ENCODE measurements at places on chromosomes 5 and 9.

- no peak for DNase-seq
These were observed 72.3 kb downstream of the C9orf153 start for GRCh38 chr9:86187121-86187520.

- DNase-seq = no peak
These were observed 29.9 kb downstream of the TNFSF15 start for GRCh38 chr9:114775981-114776380.

- no peak for DNase-seq
These were observed 50.0 kb downstream of the SARDH start for GRCh38 chr9:133687856-133688761.

- no peak for DNase-seq
These were observed 3.7 kb downstream of the PITX1 start for GRCh38 chr5:135030123-135030955.

DNA sequence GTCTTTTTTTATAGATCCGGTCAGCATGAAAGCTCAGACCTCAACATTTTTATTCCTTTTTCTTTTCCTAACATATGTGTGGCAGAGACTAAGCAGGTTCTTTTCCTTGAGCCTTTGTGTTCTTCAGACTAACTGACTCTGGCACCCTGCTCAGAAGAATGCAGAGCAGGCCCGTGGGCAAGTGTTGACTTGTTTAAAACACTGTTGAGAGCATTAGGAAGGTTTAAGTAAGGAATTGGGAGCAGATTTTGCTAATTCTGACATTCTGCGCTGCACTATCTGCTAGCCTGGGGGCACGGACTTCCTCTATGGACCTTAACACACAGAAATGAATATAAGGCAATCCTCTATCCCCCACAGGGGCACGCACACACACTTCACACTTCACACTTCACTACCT, 182.5 kb upstream of the PIK3R1 start:
- DNase-seq = no peak

DNA sequence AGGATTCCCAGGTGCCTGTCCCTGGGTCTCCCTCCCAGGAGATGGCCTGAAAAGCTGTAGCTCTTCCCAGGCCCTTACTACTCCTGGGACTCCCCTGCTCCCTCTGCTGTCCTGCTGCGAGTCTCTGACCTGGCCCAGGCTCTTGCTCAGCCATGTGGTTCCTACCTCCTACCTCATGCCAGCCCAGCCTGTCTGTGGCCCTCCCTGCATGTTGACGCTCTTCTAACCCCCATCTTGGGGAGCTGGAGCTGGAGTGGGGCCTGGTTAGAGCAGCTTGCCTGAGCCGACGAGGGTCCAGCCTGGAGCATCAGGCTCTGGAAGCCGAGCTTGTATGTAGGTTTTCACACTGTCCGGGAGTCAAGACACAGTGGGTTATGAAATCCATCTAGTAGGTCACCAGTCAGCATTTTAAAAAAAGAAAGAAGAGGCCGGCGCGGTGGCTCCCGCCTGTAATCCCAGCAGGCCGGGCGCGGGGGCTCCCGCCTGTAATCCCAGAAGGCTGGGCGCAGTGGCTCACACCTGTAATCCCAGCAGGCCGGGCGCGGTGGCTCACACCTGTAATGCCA, 244.4 kb downstream of the FANCC start:
- no peak for DNase-seq

- DNase-seq = no peak
These were observed 39.8 kb downstream of the LNPEP start for GRCh38 chr5:96975656-96976055.

GRCh38 chr9:112332674-112332976, 794 bp downstream of the PTBP3 start:
- DNase-seq = peak; percentile 58

DNA sequence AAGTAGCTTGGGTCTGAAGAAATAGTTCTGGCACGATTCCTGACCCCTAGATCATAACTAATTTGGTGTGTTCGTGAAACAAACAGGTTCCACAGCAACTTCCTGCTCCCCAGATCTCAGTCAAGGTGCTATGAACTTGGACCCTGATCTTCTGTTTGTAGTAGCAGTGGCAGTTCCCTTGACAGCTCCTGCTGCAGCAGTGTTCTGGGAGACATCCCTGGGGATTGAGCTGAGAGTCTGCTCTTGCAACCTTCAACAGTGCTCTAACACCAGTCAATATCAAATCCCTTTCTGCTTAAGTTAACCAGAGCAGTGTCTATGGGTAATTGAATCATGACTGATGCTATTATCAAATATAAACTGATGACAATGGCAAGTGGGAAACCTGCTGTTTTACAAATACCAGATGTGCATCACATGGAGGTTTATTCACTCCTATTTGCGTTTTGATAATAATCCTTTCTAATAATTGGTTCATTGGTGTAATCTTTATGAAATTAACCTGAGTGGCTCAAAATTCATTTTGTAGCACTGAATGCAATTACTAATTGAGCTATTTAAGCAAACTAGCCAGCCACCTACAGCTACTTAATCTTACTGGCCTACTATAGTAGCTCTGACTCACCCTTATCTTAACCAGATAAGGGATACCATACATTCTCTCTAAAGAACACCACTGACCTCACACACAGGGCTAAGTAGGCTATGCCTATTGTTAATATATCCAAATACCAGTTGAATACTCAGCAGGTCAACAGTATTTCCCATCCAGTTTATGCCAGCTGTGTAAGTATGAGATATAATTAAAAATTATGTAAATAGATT, 21.9 kb downstream of the KDM4C start:
- DNase-seq = peak; percentile 81

- no peak for DNase-seq
These were observed 88.9 kb downstream of the CDK5RAP2 start for GRCh38 chr9:120490888-120491595.

DNA sequence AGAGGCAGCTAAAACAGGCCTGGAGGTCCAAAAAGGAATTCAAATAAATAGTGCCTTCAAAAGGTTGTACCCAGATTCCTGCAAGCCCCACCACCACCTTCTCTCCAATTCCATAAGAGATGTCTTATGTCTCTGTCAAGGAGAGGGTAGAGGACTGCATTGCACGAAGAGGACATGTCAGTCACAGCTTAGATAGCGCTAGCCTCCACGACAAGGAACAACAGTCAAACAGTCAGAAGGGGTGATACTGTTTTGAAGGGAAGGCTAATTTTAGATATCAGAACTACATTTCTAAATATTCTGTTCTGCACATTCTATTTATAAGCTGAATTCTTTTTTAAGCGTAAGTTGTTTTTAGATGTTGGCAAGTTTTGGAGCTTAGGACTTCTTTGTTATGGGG, 34.2 kb downstream of the PLAC8L1 start:
- no peak for DNase-seq

DNA sequence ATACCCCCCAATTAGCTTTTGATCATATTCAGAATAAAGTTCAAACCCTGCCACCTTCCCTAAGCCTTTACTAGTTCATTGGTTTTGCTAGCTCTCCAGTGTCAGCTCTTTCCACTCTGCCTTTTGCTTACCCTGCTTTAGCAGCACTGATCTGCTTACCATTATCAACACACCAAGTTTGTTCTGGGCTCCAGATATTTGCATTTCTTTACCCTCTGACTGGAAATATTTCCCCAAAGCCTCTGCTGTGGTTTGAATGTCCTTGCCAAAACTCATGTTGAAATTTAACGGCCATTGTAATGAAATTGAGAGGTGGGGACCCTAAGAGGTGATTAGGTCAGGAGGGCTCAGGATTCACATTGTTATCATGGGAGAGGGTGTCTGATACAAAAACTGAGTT, 99.5 kb downstream of the GCNT1 start:
- DNase-seq = no peak

- DNase-seq = no peak
These were observed 33.3 kb upstream of the FAT2 start for GRCh38 chr5:151624476-151624875.

- no peak for DNase-seq
These were observed 318.0 kb downstream of the ADAMTS6 start for GRCh38 chr5:65163698-65164097.

DNA sequence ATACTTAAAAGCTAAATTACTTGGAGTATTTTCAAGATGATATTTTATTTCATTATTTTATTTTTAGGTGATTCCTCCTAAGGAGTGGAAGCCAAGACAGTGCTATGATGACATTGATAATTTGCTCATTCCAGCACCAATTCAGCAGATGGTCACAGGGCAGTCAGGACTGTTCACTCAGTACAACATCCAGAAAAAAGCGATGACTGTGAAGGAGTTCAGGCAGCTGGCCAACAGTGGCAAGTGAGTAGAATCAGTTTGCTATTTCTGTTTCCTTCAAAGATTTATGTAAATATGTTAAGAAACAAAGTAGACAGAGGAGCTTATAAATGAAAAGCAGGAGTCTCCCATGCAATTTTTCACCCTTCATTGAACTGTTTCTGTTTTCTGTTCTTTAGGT, 47.8 kb downstream of the KDM4C start:
- no peak for DNase-seq

DNA sequence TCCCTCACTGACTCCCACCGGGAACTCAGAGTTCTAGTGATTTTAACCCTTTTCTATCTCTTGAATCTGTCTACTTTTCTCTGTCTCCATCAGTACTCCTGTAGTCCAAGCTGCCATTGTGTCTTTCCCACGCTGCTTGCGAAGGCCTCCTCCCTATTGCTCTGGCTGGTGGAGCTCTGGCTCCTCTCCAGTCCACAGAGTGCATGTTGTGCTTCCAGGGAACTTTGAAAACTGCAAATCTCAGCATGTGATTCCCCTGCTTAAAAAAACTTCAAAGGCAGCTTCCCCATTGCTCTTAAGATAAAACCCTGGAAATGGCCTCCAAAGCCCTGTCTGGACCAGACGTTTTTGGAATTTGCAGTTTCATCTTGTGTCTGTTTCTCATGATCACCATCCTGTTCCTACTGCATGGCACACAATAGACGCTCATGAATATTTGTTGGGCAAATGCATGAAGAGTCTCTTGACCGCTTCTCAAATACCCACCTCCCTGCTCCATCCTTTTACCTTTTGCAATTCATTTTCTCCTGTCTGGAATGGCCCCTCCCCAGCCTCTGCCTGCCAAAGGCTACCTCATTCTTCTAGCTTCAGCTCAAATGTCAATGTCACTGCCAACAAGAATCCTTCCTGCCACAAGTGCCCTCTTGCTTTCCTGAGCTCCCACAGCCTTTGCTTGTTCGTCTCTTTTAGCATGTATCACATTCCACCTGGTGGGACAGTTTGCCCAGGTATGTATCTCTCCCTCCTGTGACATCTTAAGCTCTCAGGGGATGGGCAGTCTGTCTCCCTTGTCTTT, 293.2 kb downstream of the ARHGAP26 start:
- DNase-seq = no peak

DNA sequence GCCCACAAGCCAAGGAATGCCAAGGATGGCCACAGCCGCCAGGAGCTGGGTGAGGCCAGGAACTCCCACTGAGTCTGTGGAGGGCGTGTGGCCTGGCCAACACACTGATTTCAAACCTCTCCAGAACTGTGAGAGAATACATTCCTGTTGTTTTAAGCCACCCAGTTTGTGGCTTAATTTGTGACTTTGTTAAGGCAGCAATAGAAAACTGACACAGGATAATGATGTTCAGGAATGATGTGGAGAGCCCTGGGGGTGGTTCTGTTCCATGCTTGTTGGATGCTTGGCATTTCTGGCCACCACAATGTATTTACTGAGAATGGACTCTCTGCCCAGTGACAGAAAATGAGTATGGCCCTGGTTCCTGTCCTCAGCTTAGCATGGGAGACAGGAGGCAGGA, 82.8 kb downstream of the DAP start:
- no peak for DNase-seq

DNA sequence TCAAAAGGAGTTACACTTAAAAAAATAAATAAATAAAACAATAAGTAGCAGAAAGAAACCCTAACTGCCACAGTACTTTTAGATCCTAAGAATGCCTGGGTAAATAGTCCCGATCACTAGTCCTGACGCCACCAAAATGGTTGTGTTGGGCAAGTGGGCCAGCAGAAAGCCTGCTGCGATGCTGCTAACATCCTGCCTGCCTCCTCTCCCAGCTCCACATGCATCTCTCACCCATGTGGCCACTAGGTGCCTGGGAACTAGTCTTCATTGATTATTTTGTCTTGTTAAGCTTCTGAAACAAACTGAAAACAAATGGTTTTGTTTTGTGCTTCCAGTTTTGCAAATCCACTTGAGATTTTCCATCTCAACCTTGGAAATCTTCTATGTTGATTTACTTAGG, 54.4 kb upstream of the TRAF1 start:
- no peak for DNase-seq

DNA sequence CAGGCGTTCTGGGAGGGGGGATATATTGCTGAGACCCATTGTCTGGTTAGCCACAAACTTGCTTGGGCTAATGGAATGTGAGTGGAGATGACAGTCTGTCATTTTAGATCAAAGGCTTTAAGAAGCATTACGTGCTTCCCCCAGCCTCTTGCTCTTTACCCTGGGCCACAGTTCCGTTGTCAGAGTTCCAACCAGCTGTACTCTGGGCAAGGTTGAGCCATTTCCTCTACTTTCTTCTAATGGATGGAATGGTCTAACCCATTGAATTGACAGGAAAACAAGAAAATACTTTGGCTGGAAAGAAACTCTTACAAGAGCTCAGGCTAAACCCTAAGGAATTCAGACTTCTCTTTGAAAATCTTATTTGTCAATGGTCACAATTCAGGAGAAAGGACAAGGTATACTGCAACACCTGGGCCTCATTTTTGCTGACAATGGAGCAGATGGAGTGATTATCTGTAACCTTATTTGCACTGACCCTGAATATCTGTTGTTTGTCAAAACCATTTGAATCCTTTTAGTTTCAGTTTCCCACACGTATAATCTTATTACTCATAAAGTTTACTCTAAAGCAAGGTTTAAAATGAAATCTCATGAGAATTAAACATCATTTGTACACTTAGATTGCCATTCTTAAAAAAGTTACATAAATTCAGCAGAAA, 231.4 kb downstream of the PDE4D start:
- peak; percentile 73 for DNase-seq

DNA sequence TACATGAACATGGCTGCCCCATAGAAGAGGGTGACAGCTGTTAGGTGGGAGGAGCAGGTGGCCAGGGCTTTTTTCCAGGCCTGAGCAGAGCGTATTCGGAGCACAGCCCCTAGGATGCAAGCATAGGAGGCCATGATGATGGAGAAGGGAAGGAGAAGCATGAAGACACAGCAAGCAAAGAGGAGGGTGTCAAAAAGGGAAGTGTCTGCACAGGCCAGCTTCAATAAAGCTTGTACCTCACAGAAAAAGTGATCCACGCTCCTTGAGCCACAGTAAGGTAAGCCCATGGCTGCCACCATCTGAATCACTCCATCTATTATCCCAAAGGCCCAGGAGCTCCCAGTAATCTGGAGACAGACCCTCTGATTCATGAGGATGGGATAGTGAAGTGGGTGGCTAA, 6.4 kb downstream of the OR2V1 start:
- DNase-seq = no peak

- DNase-seq = no peak
These were observed 28.8 kb upstream of the ROR2 start for GRCh38 chr9:91978740-91979414.

- no peak for DNase-seq
These were observed 83.1 kb downstream of the NLN start for GRCh38 chr5:65805089-65805488.
